Karpas-422 (cell line): ENCODE measurements at places on chromosomes 6 and 20.

DNA sequence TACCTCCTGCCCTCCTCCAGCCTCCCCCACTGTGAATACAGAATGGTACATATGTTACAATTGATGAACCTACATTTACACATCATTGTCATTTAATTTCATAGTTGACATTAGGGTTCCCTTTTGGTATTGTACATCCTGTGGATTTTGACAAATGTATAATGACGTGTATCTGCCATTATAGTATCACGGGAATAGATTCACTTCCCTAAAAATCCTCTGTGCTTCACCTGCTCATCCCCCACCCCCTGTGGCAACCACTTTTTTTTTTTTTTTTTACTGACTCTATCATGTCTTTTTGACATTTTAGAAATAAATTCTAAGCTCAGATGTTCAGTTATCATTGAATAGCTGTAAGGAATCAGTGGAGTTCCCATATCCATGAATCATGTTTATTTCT, 30.4 kb downstream of the HECA start:
- H3K4me1 ChIP-seq = peaks cover 51% of the 10 kb centered on the region
- no peaks in the 10 kb centered on the region for H3K27me3 ChIP-seq
- 0 out of 2 replicates have a peak overlapping the region, but pooled peaks have one; percentile 18 for H3K27ac ChIP-seq
- H3K4me3 ChIP-seq = no peak overlapping the region
- DNase-seq = peak; percentile 48

DNA sequence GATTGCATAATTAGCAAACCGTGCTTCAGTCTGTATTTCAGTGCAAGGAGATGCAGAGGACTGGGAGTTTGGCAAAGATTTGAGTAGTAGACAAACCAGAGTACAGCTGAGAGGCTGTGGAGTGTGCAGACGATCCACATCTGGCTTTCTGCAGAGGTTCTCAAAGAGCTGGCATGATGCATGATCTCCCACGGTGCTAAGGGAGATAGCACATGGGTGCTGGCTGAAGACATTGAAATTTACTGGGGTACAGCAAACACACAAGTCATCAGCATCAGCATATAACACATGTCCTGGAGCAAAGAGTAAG, 79.0 kb upstream of the FAM184A start:
- no peak overlapping the region for H3K4me3 ChIP-seq
- no peaks in the 10 kb centered on the region for H3K4me1 ChIP-seq
- no peak overlapping the region for H3K27ac ChIP-seq
- DNase-seq = no peak

GRCh38 chr20:32623667-32624157, 38.6 kb upstream of the NOL4L start:
- DNase-seq = no peak
- peaks cover 8% of the 10 kb centered on the region for H3K4me1 ChIP-seq
- no peaks in the 10 kb centered on the region for H3K36me3 ChIP-seq

DNA sequence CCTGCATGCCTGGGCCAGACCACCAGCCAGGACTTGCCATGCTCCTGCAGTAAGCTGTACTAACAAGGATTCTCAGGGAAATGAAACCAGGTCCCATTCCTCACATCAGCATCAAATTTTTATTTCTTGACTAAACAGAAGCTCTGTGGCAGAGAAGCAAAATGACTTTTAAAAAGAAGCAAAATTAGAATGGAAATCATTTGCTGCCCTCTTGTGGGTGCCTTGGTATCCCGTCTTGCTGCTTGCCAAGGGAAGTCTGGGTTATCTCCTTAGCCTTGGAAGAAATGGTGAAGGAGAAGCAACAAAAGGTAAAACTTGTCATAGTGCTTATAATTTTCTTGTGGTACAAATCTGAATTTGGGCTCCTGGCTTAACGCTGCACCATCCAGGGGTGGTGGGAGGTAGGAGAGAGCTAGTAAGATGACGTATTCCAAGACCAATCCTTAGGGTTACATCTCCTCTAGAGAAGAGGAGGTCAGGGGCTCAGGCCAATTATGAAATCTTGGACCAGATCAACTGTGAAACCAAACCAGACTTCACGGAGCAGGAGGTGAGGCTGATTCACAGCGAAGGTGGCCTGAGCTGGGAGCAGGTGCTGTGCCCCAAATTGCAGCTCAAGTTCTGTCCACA, 107.5 kb downstream of the FAXC start:
- H3K27me3 ChIP-seq = no peaks in the 10 kb centered on the region
- H3K4me1 ChIP-seq = no peaks in the 10 kb centered on the region
- no peak overlapping the region for H3K27ac ChIP-seq
- no peaks in the 10 kb centered on the region for H3K36me3 ChIP-seq
- DNase-seq = peak; percentile 66
- no peak overlapping the region for H3K4me3 ChIP-seq

DNA sequence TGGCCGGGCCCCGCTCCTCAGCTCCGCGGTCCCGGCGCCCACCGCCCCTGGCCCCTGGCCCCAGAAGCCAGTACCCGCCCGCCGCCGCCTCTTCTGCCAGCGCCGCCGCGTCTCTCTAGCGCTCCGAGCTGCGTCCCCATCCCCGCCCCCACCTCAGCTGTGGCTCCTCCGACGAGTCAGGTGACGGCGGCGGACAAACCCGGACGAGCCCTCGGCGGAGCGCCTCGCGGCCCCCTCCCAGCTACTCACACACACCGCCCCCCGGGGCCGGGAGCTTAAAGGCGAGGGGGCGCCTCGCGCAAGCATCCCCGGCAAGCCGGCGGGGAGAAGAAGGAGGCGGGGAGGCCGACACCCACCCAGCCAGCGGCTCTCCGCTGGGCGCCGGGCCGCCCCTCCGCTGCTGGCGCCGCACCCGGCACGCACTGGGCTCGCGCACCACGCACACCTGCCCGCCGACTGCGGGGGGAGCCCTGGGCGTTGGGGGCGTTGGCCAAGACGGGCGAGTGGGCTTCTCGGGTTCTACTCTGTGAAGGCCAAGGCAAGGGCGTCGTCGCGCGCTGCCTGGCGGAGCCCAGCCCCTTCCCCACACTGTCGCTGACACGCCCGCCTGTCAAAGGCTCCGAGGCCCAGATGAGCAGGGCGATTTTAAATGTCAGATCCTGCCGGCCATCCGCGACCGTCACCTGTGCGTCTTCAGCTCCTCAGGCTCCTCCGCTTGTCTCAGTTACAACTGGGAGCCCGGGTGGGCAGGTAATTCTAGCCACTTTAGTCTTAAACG, at the start of gene SNAP91:
Gene SNAP91 (minus strand): TSS at position 132 of the 778 bp plus-strand sequence. CDS start 1,174 bp downstream, outside the sequence.
- H3K27me3 ChIP-seq = no peaks in the 10 kb centered on the region
- H3K4me1 ChIP-seq = no peaks in the 10 kb centered on the region

DNA sequence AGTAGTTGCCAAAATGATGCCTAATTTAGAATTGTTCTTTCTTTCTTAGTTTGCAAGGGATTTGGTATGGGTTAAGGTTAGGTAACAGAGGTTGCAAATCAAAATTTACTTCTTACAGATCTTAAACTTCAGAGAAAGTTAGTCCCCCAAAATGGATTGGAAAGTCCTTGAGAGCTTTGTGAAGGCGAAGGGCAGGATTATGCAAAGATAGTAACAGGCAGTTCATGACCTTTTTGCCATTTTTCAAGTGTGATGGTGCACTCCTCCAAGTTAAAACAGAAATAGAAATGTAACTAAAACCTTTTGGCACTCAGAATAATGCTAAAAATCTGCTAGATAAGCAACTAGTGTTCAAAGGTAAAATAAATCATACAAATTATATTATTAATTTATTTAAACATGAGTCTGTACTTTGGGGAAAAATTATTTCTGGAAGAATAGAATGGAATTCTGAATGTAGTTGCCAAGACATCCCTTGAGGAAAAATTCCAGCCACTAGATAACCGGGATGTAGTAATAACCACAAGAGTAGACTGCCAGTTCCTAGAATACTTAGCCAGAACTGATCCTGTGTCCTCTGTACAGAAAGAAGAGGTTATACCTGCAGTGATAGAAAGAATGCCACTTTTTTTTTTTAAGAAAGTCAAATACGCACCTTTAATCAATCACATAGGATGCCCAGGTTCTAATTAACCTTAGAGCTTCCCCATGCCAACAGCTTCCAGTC, 31.8 kb upstream of the DAAM2 start:
- H3K4me3 ChIP-seq = no peak overlapping the region
- no peaks in the 10 kb centered on the region for H3K36me3 ChIP-seq
- DNase-seq = no peak
- H3K27me3 ChIP-seq = no peaks in the 10 kb centered on the region
- H3K4me1 ChIP-seq = no peaks in the 10 kb centered on the region

DNA sequence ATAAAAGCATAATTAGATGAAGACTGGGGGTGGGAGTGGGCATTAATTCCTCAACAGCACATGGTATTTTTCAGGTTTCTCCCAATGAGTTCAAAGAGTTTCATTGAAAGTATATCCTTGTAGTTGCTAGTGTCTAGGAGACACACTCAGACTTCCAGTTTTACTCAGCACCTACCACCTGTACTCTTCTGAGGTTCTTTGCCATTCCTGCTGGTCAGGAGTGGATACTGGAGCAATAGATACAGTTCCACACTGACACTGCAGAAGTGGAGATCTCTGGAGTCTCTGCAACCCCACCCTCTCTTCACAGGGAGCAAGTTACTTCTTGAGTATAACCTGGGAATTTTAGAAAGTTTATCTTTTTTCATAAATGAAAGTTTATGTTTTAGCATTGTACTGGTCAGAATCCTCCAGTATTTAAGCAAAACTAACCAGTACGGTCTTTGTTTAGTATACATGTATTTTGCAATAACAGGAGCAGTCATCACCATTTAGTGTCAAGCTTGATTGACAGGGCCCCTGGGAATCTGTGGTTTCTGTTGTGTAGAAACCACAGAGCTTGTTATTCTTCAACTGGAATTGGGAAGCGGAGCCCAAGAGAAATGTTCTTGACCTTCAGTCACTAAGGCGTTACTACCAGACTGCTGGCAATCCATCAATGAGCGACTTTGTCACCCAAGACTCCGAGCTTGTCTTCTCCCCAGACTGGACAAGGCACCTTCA, 148.1 kb downstream of the ZDHHC14 start:
- H3K4me1 ChIP-seq = no peaks in the 10 kb centered on the region
- DNase-seq = no peak
- no peak overlapping the region for H3K27ac ChIP-seq
- H3K27me3 ChIP-seq = no peaks in the 10 kb centered on the region

- peaks cover 65% of the 10 kb centered on the region for H3K4me1 ChIP-seq
- no peak for DNase-seq
- H3K4me3 ChIP-seq = no peak overlapping the region
- H3K27ac ChIP-seq = no peak overlapping the region
Observed at GRCh38 chr6:12077021-12077710, 65.1 kb downstream of the HIVEP1 start.

DNA sequence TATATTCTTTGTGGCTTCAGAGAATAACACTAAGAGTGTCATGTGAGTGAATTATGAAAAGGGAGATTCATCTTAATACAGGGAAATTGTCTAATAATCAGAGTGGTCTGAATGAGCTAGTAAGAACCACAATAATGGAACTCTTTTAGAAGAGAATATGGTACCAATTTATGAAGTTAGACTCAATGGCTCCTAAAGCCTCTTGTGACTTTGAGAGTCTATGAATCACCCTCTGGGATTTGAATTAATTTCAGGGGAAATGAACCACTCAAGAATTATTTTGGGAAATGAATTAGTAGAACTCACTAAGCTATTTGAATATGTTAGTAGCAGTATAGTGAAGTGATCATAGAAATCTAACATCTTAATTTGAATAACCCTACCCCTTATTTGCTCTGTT, 14.3 kb downstream of the PCMT1 start:
- H3K4me1 ChIP-seq = peaks cover 25% of the 10 kb centered on the region
- H3K4me3 ChIP-seq = no peak overlapping the region; the same call in 1 of the 2 replicates
- no peak for DNase-seq
- no peak overlapping the region for H3K27ac ChIP-seq
- no peaks in the 10 kb centered on the region for H3K27me3 ChIP-seq

- DNase-seq = no peak
- H3K27me3 ChIP-seq = no peaks in the 10 kb centered on the region
- no peak overlapping the region for H3K4me3 ChIP-seq
- H3K36me3 ChIP-seq = no peaks in the 10 kb centered on the region
- H3K27ac ChIP-seq = no peak overlapping the region
Observed at GRCh38 chr20:52744441-52744840, 227.7 kb upstream of the TSHZ2 start.

GRCh38 chr6:124684621-124685020, 277.6 kb upstream of the RNF217 start:
- no peaks in the 10 kb centered on the region for H3K36me3 ChIP-seq
- H3K27ac ChIP-seq = no peak overlapping the region
- no peak for DNase-seq
- no peak overlapping the region for H3K4me3 ChIP-seq
- no peaks in the 10 kb centered on the region for H3K27me3 ChIP-seq

DNA sequence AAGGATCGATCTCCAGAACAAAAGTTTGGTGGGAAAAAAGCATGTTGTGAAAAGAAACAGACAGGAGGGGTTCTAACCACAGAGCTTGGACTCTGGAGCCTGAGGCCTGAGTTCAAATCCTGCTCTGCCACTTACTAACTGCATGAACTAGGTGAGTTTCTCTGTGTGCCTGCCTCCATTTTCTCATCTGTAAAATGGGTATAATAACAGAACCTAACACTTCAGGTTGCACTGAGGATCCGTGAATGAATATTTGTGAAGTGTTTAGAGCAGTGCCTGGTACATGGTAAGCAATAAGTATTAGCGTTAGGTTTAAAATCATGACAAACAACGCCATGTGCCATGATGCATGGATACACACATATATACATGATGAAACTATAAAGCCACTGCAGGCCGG, 36.6 kb downstream of the TTLL9 start:
- H3K36me3 ChIP-seq = no peaks in the 10 kb centered on the region
- H3K27me3 ChIP-seq = no peaks in the 10 kb centered on the region
- H3K4me3 ChIP-seq = no peak overlapping the region
- H3K4me1 ChIP-seq = peaks cover 12% of the 10 kb centered on the region
- no peak for DNase-seq

- H3K4me1 ChIP-seq = peaks cover 21% of the 10 kb centered on the region
- no peak overlapping the region for H3K27ac ChIP-seq
- no peaks in the 10 kb centered on the region for H3K36me3 ChIP-seq
Observed at GRCh38 chr6:156718647-156719394, 58.4 kb upstream of the ARID1B start.

- no peak for DNase-seq
- no peak overlapping the region for H3K4me3 ChIP-seq
- peaks cover 9% of the 10 kb centered on the region for H3K4me1 ChIP-seq
- no peaks in the 10 kb centered on the region for H3K27me3 ChIP-seq
- H3K36me3 ChIP-seq = no peaks in the 10 kb centered on the region
Observed at GRCh38 chr20:10481676-10482075, 46.6 kb downstream of the SLX4IP start.

DNA sequence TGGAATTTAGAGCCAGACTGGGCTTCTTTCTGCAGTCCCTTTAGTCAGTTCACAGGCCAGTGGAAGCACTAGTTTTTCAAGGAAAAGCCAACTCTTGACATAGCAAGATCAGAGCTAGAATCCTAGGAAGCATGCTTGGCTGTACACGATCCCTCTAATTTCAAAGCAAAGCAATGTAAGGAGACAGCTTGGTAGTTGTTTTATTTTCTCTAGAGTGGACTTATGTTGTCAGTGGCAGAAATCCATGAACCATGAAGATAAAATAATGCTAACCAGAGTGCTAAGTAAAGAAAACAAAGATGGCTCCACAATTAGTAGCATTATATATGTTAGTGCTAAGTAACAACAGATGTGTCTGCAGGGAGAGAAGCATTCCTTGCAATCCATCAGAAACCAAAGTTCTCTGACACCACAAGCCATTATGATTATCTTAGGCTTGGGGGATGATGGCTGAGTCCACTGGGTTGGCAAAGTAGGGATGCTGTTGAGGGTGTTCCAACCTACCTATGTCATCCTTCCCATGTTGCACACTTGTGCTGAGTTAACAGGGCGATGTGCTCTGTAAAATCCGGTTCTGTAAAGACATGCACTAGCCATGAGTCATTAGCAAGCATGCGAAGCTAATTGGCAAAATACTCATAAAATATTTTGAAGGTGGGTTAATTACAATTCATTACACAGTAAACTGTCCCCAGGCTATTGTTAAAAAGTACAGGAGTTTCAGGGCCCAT, 115.2 kb downstream of the BMP2 start:
- H3K4me3 ChIP-seq = no peak overlapping the region
- no peak for DNase-seq
- H3K36me3 ChIP-seq = no peaks in the 10 kb centered on the region
- no peak overlapping the region for H3K27ac ChIP-seq
- no peaks in the 10 kb centered on the region for H3K27me3 ChIP-seq
